Putamen (tissue), 1 donor: ENCODE measurements at places on chromosomes 1 and 21.

DNA sequence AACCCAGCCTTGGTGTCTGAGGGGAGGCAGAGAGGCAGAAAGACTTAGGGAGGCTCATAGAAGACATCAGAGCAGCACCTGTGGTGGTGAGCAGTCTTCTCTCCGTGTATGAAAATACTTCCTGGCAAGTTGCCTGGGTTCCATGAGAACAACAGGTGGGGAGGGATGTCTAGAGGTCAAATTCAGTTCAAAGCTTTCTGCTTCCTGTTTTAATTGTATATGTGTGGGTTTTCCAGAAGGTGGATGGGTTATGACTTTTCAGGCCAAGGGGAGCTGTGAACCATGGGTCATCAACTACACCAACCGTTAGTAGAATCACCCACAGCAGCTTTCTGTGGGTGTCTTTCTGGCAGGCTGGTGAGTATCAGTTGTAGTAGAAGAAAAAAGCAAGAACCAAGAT, 4.1 kb upstream of the FCRL2 start:
- DNase-seq, result no peak

DNA sequence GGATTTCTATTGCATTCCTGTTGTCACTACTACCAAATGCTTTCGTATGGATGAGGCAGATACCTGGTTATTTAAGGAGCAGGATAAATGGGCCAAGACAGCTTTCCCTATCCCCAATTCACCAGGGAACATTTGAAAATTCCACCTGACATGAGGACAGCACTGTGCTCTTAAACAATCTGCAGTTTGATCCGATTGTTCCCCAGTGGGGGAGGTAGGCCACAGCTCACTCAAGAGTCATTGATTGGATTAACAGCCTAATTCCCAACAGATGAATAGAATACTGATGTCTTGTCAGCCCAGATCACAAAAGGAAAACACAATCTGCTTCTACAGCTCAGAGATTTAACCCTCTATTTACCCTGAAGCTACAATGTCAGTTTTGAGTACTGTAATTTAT, 123.9 kb downstream of the LHX4 start:
- no peak for DNase-seq

DNA sequence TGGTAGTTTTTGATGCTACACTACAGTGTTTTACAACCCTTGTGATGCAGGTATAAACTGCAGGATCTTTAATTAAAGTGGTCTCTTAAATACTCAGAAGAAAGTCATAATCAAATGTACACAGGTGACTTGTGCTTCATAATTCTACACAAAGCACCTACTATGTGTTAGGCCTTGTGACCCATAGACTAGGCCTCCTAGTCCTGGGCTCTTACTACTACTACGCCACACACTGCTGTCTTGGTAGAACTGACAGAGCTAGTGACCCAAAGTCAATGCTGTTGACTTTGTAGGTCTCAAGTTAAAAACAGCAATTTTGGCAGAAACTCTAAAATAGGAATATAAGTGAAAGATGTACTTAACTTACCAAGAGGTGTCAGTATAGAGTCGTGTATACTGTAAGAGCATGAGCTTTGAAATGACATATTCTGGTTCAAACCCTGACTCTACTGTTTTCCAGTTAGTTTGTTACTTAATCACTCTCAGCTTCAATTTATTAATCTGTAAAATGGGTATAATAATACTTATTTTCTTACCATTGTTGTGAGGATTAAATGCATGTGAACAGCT, 48.6 kb upstream of the LMO4 start:
- DNase-seq, result no peak

DNA sequence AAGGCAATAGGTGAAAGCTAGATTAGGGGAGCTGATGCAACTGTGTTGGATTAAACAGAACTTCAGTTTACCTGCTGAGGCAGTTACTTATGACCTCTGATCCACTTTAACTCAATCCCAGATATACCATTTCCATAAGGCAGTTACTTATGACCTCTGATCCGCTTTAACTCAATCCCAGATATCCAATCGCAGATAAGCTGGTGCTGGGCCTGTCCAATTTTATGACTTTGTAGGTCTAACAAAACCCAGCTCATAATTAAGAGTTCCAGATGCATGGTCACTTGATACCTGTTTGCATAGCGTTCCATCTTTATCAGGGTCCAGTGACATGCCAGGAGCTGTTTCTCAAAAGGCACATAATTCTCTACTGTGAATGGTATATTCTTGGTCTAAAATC, 396.0 kb downstream of the AGBL4 start:
- DNase-seq, result no peak

DNA sequence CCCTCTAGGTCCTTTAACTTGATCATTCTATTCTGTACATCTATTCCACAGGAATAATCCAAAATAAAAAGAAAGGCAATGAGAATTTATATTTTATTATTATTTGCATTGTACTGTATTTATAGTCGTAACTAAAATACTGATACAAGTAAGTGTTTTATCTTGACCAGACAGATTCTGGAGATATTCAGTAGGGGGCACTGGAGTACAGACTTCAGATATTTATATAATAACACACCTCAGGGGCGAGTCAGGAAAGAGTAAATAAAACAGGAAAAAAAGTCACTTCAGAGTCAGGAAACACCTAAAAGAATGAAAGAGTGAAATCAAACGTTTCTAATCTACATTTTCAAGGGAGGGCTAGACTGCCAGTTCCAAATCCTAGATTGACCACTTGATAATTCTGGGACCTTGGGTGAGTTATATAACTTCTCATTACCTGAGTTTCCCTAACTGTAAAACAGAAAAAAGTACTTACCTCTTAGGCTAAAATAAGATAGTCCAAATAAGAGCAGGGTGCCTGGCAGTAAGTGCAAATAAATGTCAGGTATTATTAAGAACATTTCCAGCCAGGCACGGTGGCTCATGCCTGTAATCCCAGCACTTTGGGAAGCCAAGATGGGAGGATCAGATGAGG, 31.1 kb upstream of the MTF1 start:
- no peak for DNase-seq

DNA sequence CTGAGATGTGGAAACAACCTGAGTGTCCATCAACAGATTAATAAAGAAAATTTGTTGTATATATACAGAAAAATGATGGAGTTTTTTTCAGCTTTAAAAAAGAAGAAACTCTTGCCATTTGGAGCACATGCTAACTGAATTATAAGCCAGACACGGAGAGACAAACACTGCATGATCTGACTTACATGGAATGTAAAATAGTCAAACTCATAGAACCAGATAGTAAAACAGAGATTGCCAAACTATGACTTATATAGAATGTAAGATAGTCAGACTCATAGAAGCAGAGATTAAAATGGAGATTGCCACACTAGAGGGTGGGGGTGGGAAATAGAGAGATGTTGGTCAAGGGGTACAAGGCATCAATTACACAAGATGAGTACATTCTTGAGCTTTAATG, 1786.6 kb downstream of the PLA2G4A start:
- no peak for DNase-seq
